Spleen (tissue), 13 donors: ENCODE measurements at places on chromosomes 5 and 9. TPM values are rescaled to one million over a fixed set of nuclear protein-coding genes. Genes with fewer than 3 reads are reported as not detected.
A peak's percentile ranks its signal among the peaks of the same experiment; 100 is the strongest.

- peaks cover 16% of the 10 kb centered on the region for H3K4me1 ChIP-seq
- peaks cover 9% of the 10 kb centered on the region for H3K27me3 ChIP-seq
- DNase-seq, result no peak
- no peak overlapping the region for H3K27ac ChIP-seq
- H3K36me3 ChIP-seq, result no peaks in the 10 kb centered on the region
- no peak overlapping the region for H3K4me3 ChIP-seq
These were observed 67.4 kb downstream of the CARTPT start for GRCh38 chr5:71786337-71787055.

DNA sequence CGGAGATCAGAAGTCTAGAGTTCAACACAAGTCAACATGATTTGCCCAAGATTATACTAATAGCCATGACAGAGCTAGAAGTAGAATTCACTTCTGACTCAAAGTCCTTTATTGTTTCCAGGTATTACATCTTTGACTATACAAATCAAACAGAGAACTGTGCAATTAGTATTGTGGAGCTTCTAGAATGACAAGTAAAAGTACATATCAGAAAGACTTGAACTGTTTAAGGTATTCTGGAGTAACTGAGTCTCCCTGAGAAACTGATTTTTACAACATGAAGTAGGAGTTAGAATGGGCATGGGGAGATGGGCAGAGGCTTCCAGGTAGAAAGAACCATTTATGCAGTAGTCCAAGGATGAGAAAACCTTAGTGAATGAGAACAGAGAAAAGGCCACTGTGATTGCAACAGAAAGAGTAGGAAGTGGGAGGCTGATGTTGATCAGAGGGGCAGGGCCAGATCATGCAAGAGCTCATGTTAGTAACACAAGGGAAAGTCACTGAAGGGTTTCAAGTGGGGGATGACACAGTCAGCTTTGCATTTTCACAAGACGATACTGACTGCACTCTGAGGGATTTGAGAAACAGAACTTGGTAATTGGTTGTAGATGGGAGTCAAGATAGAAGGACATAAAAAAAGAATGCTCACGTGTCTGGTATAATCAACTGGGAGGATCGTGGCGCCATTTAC, 280.7 kb downstream of the RFX3 start:
- peaks cover 5% of the 10 kb centered on the region for H3K36me3 ChIP-seq
- no peak for DNase-seq
- H3K4me1 ChIP-seq, result no peaks in the 10 kb centered on the region

GRCh38 chr5:95486191-95486590, 68.6 kb downstream of the SKIC3 start:
- no peak for DNase-seq
- no peaks in the 10 kb centered on the region for H3K4me1 ChIP-seq
- H3K36me3 ChIP-seq, result peaks cover 80% of the 10 kb centered on the region
- H3K27me3 ChIP-seq, result no peaks in the 10 kb centered on the region
- H3K27ac ChIP-seq, result no peak overlapping the region

GRCh38 chr5:8839361-8840055, 706.4 kb downstream of the SEMA5A start:
- no peak overlapping the region for H3K27ac ChIP-seq
- no peaks in the 10 kb centered on the region for H3K27me3 ChIP-seq
- no peak overlapping the region for H3K4me3 ChIP-seq
- no peaks in the 10 kb centered on the region for H3K36me3 ChIP-seq
- DNase-seq, result no peak
- no peaks in the 10 kb centered on the region for H3K4me1 ChIP-seq

GRCh38 chr5:156120777-156121176, 206.2 kb upstream of the SGCD start:
- DNase-seq, result no peak
- no peaks in the 10 kb centered on the region for H3K27me3 ChIP-seq
- H3K36me3 ChIP-seq, result no peaks in the 10 kb centered on the region
- no peak overlapping the region for H3K4me3 ChIP-seq
- no peaks in the 10 kb centered on the region for H3K4me1 ChIP-seq

- H3K4me3 ChIP-seq, result no peak overlapping the region
- no peak for DNase-seq
- no peaks in the 10 kb centered on the region for H3K27me3 ChIP-seq
- no peak overlapping the region for H3K27ac ChIP-seq
These were observed 82.8 kb upstream of the TLX3 start for GRCh38 chr5:171226096-171226754.

DNA sequence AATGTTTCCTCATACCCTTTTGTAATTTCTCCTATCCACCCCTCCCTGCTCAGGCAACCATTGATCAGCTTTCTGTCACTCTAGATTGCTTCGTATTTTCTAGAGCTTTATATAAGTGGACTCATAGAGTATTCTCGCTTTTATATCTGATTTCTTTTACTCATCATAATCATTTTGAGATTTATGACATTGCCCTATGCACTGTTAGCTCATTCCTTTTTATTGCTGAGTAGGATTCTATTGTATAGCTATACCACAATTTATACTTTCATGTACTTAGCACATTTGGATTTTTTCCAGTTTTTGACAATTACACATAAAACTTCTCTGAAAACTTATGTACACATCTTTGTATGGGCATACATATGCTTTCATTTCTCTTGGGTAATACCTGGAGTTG, 68.9 kb downstream of the MEGF10 start:
- H3K4me3 ChIP-seq, result no peak overlapping the region
- DNase-seq, result no peak
- H3K27me3 ChIP-seq, result no peaks in the 10 kb centered on the region

The IL3 gene
- polyA plus RNA-seq, result not detected

- no peak overlapping the region for H3K27ac ChIP-seq
- DNase-seq, result no peak
- no peaks in the 10 kb centered on the region for H3K4me1 ChIP-seq
These were observed 1403.5 kb upstream of the CDH18 start for GRCh38 chr5:21391506-21391905.

DNA sequence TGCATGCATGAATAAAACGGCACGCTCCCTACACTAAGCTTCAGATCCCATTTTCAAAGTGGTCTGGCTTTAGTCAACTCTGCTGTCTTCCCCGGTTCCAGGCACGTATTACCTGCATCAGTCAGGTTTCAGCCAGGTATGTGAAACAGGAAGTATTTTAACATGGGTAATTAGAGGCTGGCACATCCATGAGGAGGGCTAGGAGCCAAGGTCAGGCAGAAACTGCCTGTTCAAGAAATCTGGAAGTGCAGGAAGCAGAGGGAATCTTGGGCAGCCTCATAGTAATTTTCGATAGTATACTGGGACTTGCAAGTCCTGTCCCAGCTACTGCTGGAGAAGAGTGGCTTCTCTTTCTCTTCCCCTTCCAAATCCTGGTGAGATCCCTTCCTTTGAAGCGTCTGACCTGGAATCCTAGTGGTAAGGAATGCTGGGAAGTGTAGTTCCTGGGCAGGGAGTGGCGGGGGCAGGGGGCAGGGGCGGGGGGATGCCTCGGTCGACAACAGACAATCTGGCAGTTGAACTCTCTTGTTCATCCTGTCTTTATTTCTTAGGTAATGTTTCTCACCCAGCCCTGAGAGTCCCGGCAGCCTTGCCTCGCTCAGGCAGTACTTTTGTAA, 403.1 kb downstream of the TLE4 start:
- H3K27ac ChIP-seq, result no peak overlapping the region
- no peaks in the 10 kb centered on the region for H3K27me3 ChIP-seq
- H3K4me3 ChIP-seq, result no peak overlapping the region
- DNase-seq, result no peak
- H3K36me3 ChIP-seq, result no peaks in the 10 kb centered on the region

DNA sequence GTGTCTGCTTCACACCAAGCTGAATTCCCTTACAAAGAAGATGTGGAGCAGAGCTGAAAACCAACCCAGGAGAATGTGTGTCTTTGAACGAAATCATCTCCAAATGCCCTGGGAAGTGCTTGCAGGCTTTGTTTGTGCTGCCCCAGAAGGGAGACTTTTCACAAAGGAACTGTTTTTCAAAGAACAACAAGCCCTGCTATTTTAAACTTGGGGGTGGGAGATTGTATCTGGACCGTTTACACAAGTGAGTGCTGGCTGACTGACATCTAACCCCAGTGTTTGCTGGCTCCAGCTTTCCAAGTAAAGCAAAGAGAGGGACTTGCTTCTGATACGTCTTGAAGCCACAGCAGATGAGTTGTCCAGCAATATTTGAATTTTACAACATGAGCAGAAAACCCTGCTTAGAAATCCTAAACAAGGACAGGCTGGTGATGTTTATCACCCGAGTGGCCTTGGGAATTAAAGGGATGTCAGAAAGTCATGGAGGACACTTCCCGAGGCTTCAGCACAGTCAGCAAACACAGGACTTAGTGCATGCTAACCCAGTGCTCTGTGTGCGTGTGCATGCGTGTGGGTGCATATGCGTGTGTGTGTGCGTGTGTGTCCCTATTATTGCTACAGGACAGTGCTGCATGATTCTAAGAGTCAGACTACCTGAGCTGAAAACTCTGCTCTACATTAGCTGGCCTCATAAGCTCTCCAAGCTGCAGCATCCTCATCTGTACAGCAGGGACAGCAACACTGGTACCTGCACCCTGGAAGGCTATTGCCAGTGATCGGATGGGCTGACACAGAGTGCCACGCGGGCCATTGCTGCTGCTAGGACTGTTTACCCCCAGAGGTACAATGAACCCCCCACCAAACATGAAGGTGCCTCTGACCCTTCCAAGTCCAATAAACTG, 1.4 kb downstream of the ADAMTS12 start:
- no peaks in the 10 kb centered on the region for H3K36me3 ChIP-seq
- peak overlapping the region; percentile 44 for H3K4me3 ChIP-seq
- peaks cover 21% of the 10 kb centered on the region for H3K4me1 ChIP-seq
- H3K27me3 ChIP-seq, result peaks cover 12% of the 10 kb centered on the region

DNA sequence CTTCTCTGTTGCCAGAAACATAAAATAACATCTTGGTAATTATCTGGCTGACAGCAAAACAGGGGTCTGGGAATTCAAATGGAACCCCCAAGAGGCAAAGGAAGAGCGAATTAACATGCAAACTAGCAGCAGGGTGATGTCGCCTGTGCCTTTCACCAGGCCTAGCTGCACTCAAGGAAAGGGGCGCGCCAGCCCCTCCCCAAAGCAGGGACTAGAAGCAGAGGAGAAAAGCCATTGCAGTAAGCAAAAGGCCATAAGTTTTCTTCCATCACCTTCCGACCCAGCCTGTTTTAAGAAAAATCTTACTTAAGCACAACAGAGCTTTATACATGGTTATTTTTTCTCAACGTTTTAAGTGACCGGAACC, 539 bp downstream of the POC5 start:
- H3K36me3 ChIP-seq, result peaks cover 5% of the 10 kb centered on the region
- peak; percentile 81 for DNase-seq
- peaks cover 12% of the 10 kb centered on the region for H3K4me1 ChIP-seq
- H3K4me3 ChIP-seq, result peak overlapping the region; percentile 90
- no peaks in the 10 kb centered on the region for H3K27me3 ChIP-seq

DNA sequence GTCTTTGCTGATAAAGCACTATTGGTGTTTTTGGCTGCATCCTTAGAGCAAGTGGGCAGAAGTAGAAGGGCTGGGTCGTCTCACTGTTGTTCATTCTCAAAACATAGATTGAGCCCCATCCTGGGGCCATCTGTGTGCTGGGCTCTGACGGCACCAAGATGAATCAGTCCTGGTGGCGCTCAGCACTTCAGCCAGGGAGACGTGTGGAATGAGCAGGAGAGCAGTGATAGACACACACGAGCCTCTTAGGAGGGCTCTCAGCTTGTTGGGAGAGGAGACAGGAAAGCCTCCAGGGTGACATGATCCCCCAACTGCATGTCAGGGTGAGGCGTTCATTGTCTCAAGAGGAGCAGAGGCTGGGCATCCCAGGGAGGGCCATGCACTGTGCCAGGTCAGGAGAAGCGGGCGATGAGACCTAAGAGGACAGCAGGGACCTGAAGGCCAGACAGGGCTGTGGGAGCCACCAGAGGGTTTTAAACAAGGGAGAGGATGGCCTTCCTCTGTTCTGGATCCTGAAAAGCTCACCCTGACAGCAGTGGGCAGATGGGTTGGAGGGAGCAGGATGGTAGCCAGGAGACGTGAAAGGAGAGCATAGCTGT, 115.8 kb downstream of the DAB2IP start:
- H3K4me1 ChIP-seq, result peaks cover 46% of the 10 kb centered on the region
- H3K27ac ChIP-seq, result no peak overlapping the region
- H3K4me3 ChIP-seq, result no peak overlapping the region
- peaks cover 61% of the 10 kb centered on the region for H3K36me3 ChIP-seq

DNA sequence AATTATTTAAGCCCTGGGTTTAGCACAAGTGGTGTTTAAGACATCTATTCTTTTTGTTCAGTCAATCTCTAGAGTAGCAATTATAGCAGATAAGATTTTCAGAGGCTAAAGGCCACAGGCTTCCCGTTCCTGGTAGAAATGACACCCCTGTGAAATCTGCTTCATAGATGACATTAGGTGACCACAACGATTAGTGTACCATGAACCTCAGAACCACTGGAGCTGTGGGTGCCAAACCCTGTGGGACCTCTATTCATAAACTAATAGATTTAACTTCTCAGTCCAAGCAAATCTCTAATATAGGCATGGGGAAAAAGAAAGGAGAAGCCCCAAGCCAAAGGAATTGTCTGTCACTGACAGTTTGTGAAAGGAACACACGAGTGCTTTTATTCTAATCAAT, 207.4 kb downstream of the ARRDC3 start:
- no peaks in the 10 kb centered on the region for H3K27me3 ChIP-seq
- no peak overlapping the region for H3K27ac ChIP-seq
- no peak for DNase-seq
- no peaks in the 10 kb centered on the region for H3K4me1 ChIP-seq
- no peak overlapping the region for H3K4me3 ChIP-seq

GRCh38 chr9:112604790-112605189, 113.1 kb downstream of the INIP start:
- no peak for DNase-seq
- H3K27ac ChIP-seq, result no peak overlapping the region
- no peaks in the 10 kb centered on the region for H3K36me3 ChIP-seq

The GRM6 gene
- polyA plus RNA-seq, result not detected

The UBLCP1 gene
- 32.9 TPM for polyA plus RNA-seq

GRCh38 chr5:135999406-136000139, 29.2 kb upstream of the TGFBI start:
- H3K27me3 ChIP-seq, result no peaks in the 10 kb centered on the region
- H3K4me1 ChIP-seq, result peaks cover 31% of the 10 kb centered on the region
- DNase-seq, result no peak

DNA sequence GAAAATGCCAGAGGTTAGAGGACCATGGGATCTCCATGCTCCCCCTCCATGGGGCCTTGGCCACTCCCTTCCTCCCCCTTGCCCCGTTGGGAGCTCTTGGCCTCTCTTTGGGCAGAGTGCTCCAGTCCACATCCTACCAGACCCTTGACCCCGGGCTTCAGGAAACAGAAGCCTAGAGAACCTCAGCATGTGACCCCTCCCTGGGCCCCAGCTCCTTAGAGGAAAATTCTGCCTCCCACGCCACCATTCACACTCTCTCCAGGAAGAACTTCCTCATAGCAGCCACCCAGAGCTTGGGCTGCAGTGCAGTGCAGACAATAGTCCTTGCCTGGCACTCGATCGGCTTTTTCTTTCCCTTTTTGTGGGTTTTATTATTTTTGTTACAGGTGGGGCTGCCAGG, 6.0 kb downstream of the LHX6 start:
- no peak overlapping the region for H3K27ac ChIP-seq
- H3K4me1 ChIP-seq, result peaks cover 52% of the 10 kb centered on the region
- no peak for DNase-seq
- H3K36me3 ChIP-seq, result no peaks in the 10 kb centered on the region

- H3K36me3 ChIP-seq, result no peaks in the 10 kb centered on the region
- no peak overlapping the region for H3K27ac ChIP-seq
- H3K27me3 ChIP-seq, result no peaks in the 10 kb centered on the region
- no peaks in the 10 kb centered on the region for H3K4me1 ChIP-seq
- DNase-seq, result peak; percentile 57
These were observed 8.4 kb downstream of the TRPC7 start for GRCh38 chr5:136356747-136357469.
